ENCODE measurements at places on chromosomes 1 and 21.

GRCh38 chr1:44652445-44653106 is 21.7 kb downstream of the TMEM53 start:
- DNase-seq = peak; percentile 82

GRCh38 chr1:101285922-101286570 is 49.2 kb downstream of the S1PR1 start:
- DNase-seq = no peak

GRCh38 chr1:214523124-214523824 is 28.1 kb downstream of the PTPN14 start:
- no peak for DNase-seq

DNA sequence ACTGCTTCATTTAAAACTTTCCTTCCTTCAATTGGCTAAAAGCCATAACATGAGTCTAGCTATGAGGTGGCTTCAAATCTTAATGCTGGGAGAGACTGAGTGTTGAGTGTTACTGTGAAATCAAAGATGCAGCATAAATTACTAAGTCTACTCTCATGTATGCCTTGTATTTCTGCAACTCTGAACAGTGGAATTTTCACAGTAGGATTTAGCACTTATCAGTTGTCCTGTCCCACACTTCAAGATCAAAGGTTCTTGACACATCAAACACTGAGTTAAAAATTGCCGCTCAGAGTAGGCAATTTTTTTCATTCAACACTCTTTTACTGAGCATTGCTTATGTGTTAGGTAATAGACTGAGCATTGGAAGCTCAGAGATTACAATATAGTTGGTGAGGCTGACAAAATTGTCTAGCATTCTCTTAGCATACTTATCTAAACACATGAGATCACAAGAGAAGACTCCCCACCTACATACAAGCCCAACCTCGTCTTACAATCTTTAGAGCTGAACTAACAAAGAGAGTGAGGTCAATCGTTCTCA is 56.4 kb upstream of the ADORA3 start:
- DNase-seq = no peak

DNA sequence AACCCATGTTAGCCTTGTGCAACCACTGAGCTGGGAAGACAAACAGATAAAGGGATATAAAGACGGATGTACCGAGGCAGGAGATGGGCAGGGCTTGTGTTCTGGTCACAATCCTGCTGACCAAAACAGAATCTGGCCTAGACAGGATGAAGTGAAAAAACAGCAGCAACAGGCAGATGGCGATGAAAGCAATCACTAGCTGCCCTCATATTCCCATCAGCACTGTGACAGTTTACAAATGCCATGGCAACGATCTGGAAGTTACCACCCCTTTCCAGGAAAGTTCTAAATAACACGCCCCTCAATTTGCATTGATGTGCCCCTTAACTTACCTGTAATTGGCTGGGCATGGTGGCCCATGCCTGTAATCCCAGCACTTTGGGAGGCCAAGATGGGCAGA is 40.6 kb upstream of the CD46 start:
- DNase-seq = no peak

- no peak for DNase-seq
Observed at GRCh38 chr1:194300776-194301175, 1114.4 kb upstream of the B3GALT2 start.

- no peak for DNase-seq
Observed at GRCh38 chr1:2914702-2915101, 106.6 kb upstream of the ACTRT2 start.

DNA sequence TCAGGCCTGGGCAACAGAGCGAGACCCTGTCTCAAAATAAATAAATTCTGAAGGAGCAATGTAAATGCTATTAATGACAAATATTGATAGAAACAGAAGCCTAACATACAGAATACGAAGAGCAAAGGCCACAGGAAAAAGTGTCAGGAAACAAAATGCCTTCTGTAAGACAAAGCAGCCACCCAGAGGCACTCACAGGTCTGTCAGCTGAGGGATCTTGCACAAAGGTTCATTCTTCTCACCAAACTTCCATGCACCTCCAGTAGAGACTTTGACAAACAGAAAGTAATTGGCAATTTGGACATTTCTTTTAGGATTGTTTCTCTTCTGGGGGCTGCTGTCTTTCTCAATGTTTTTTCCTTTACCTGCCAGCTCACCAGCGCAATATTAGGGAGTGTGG is 1.2 kb upstream of the ALDH9A1 start:
- DNase-seq = no peak

GRCh38 chr1:188194916-188195315 is 1366.2 kb downstream of the PLA2G4A start:
- DNase-seq = no peak

DNA sequence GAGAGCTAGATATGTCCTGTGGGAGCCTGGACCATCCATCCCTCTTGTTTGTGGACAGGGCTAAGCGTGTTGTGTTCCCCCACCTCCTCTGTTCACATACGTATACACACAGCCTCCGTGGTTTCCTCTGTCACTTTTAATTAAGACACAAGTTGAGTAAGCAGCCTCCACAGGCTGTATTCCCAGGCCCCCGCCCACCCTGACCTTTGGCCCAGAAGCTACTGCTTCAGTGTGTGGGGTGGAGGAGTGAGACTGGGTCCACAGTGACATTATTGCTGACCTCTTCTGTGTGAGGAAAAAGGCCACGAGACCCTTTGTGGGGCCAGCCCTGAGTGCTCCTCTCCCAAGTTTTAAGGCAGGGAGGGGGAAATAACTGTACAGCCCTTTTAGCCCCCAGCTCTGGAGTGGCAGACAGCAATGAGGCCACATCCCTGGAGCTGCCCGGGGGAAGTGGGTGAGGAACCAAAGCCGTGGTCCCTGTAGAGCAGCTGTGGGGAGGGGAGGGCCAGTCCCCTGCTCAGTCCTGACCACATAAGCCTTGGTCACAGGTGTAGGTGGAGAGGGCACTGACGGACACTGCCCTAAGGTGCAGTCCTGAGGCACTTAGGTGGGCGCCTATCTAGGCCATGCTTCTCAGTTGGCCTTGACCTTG is 4.4 kb downstream of the ELOVL1 start:
- DNase-seq = no peak

DNA sequence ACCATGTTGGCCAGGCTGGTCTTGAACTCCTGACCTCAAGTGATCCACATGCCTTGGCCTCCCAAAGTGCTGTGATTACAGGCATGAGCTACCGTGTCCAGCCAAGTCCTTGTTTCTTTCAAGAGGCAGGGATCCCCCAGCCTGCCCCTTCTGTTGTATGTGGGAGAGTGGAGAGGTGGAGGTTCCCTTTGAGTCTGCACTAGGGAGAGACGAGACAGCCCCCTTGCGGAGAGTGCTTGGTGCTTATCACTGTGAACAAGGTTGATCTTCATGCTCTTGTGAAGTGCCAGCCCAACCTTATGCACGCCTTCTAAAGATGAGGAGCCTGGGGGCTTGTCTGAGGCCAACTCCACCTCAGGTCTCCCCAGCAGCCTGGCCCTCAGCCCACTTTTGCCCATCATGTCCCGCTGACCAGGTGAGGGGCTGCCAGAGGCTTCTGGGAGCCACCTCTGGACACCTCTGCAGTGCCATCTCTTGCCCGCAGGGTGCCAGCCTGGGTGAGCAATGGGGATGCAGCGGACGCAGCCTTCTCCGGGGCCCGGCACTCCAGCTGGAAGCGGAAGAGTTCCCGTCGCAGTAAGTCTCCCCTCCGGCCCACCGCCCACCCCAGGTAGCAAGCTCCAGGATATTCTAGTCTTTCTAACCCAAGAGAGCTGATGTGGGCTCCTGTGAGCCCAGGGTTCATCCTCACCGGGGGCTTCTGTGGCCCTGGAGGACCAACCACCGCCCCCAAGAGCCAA is 62.3 kb downstream of the ARHGEF10L start:
- DNase-seq = no peak

DNA sequence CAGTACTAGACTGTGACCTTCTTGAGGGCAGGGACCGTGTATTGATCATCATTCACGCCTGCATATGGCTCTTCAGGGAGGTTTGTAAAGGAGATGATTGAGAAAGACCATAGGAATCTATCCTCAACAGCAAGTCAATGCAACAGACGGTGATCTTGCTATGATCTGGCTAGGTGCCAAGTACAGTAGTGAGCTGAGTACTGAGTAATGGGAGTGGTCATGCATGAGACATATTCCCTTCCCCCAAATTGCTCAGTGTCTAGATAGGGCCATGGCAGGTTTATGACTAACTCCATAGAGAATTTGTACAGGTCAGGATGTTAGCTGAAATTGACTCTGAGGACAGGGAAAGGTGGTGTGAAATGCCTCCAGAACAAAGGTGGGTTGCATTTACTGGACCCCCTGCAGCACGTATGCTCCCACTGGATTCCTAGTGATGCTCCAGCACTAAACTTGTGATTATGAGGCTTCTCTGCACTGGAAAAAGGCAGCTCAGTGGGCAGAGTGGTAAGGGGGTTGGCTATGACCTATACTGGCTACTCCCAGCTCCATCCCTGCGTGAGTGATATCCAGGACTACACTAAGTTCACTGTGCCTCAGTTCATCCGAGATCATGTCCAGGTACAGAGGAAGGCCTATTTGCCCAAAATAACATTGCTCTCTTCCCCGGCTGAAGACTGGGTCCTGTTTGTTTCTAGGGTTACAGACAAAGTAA is 37.2 kb downstream of the KCNJ6 start:
- DNase-seq = no peak

DNA sequence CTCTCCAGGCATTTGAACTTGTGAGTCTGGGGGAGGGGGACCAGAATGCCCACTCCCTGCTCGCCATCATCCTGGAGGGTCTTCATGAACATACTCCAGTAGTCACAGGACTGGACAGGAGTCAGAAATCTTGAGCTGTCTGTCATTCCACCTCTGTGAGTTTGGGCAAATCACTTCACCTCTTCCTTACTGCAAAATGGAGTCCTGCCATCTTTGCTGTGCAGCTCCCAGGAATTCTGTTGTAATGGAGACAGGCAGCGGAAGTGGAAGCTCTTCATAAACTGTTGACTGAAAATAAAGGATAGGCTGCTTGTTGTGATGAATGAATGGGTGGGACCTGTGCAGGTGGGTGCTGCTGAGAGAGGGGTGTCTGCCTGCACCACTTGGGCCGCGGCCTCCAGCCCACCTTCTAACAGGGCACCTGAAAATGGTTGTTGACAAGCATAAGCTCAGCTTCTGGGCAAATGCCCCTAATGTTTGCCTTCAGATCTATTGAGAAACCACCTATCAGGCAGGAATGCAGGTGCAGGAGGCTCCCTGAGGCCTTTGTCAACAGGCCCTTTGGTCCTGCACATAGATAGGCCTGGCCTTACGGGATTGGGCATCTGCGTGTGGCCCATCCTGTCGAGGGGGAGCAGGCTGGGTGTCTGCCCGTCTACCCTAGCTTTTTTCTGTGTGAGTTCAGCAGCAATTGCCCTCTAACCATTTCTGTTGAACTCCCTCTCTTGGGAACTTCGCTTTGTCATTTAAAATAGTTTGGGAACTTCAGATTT is 321.0 kb downstream of the RPS6KC1 start:
- no peak for DNase-seq

DNA sequence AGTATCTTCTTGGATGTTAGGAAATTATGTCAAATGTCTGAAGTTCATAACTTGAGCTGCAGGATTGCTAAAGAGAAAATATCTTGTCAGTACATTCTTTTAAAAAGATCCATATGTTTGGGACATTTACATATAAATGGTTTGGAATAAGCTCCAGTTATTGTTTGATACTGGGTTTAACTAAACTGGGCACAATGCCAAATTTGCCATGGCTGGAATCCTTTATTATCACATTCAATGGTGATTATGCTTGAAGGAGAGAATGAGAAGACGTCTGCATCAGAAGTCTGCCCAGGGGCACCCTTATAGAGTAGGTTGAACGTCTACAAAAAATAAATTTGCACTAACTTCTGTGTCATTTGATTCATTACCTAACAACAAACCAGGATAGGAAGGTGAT is 652.5 kb downstream of the AMY1C start:
- DNase-seq = no peak

DNA sequence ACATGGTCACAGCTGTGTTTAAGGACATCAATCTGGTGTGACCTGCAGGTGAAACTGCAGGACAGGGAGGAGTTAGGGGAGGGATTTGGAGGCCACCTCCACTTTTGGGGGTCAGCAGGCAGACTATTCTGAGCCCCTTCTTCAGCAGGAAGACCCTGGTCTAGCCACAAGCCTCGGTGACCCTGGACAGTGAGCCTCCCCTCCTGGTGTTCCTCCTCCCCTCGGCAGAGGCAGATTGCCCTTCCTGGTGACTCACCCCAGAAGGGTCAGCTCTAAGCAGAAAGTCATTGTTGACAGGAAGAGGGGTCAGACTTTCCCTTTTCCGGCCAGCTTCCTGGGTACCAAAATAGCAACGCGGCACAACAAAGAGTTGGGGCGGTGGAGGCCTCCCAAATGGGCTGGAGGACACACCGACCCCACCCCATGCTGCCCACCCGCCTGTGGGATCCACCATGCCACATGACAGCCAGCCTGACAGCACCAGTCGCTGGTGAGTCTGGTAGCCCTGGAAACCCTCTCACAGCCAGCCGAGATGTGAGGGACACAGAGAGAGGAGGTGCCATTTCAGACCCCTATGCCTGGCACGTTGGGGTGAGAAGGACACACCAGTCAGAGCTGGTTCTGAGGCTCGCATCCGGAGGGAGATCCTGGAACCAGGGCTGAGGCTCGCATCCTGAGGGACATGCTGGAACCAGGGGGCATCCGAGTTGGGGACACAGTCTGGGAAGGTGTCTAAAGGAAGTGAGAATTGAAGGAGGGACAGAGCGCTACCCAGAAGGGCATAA is 14.7 kb upstream of the CSF1 start:
- DNase-seq = no peak

DNA sequence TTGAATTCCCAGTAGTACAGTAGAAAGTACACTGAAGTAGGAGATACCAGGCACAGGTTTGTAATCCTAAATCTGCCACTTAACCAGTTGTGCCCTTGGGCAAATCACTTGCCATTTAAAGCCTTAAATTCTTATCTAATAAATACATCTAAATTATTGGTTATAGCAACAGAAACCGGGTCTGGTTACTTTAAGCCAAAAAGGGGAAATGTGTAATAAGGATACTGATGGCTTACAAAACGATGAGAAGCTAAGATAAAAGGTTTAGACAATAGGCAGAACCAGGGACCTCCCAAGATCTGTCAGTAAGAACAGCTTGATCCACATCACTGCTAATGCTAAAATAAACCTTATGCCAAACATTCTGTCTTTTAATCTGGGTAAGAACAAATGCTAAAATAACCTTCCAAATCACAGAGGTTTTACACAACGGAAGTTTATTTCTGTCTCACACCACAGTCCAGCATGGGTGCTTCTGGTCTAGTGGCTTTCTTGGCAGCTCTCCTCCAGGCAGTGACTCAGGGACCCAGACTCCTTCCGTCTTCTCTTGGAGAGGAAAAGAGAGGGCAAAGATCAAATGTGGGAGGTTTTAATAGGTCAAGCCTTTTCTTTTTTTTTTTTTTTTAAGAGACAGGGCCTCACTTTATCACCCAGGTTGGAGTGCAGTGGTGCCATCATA is 16.5 kb upstream of the ZMYM1 start:
- no peak for DNase-seq

DNA sequence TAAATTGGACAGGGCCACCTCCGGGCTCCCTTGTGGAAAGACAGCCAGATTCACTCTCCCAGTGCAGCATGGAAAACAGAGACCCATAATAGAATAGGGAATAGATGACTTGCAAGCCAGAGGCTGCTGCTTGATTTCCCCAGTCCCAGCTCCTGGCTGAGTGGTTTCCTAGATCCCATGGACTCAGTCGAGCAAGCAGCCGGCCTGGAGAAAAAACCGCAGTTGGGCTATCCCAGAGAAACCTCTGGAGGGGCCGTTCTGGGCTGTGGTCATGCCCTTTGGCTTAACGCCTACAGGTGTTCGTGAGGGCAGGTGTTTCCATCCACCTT is 61.7 kb downstream of the ELK4 start:
- no peak for DNase-seq

Data from mesothelial cell of epicardium (in vitro differentiated cells).